Left ventricle myocardium superior (tissue), 1 donor: ENCODE measurements at places on chromosomes 13 and 19.
A peak's percentile ranks its signal among the peaks of the same experiment; 100 is the strongest.

DNA sequence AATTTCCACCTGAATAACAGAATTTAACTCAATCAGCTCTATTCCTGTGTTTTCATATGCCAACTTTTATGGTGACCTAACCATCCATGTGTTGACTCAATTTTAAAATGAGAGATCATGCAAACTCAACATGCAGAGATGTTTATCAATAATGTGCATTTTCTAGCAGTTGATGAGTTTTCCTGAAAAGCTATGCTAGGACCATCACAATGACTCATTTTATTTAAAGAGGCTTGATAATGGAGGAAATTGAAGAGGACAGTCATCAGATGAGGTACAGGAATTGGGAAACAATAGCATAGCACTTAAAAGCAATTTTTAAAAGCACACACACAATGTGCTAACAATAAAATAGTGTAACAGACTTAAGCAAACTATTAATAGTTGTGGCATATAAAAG is 127.1 kb downstream of the VWA8 start:
- DNase-seq = no peak

DNA sequence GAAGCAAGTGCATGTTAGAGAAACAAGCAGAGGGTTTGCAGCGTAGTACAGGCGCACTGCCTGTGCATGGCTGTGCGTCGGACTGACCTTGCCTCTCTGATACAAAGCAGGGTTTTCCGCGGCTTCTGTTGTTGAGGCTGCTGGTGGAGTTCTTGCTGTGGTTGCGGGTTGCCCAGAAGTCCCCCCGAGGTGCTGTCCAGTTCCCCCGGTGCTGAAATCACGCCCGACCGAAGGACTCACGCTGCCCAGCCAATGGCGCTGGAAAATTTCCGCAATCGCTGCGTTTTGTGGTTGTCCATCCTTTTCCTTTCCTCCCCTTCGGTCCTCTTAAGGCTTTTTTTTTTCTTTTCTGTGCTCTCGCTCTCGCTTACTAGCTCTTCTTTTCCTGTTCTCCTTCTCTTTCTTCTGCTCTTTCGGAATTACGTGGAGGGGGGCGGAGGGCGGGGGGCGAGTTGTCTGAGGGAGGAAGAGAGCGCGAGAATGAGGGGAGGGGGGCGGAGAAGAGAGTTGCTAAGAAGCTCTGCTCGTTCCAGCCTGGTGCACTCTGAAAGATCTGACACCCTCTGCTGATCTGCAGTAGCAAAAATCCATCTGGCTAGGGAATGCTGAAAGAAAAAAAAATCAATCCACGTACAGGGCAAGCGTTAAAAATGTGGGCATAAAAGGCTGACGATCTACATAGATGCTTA is at the start of gene SLITRK1:
SLITRK1 (minus strand) TSS at position 558 of the 689 bp plus-strand sequence. CDS start 967 bp downstream, outside the sequence.
- peak; percentile 41 for DNase-seq

DNA sequence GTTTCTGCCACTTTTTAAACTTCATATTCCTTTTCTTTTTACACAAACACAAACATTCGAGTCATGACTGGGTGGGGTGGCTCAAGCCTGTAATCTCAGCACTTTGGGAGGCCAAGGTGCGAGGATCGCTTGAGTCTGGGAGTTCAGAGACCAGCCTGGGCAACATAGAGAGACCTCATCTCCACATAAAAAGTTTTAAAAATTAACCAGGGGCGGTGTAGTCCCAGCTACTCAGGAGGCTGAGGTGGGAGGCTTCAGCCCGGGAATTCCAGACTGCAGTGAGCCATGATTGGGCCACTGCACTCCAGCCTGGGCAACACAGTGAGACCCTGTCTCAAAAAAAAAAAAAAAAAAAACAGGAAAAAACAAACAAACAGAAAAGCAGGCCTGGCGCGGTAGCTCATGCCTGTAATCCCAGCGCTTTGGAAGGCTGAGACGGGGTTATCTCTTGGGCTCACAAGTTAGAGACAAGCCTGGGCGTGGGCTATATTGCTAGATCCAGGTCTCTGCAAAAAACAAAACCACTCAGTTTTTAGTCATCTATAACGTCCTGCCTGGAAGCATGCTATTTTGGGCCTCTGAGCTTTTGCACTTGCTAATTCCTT is 583 bp upstream of the BAX start:
- no peak for DNase-seq

- no peak for DNase-seq
These were observed 20.6 kb downstream of the PPP1R37 start for GRCh38 chr19:45113628-45114027.

GRCh38 chr19:48498595-48499311 is 12.9 kb downstream of the LMTK3 start:
- no peak for DNase-seq

- peak; percentile 47 for DNase-seq
These were observed 1.5 kb downstream of the HS6ST3 start for GRCh38 chr13:96091164-96092117.

DNA sequence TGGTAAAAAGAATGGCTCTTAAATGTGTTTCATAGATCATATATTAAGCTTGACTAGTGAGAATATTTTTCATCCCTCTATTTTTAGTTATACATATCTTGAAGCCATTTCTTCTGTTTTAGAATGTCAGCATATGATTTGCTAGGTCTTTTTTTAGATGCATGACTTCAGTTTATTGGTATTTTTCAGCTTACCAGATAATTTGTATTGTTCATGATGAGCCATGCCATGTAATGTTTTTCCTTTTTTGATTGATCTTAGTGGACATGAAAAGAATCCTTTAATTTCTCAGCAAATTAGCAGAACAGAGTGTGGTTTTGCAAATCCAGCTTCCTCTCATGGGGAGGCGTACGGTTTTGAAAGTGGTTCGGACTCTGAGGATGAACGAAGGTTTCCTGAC is 168.5 kb downstream of the LMO7 start:
- DNase-seq = no peak

DNA sequence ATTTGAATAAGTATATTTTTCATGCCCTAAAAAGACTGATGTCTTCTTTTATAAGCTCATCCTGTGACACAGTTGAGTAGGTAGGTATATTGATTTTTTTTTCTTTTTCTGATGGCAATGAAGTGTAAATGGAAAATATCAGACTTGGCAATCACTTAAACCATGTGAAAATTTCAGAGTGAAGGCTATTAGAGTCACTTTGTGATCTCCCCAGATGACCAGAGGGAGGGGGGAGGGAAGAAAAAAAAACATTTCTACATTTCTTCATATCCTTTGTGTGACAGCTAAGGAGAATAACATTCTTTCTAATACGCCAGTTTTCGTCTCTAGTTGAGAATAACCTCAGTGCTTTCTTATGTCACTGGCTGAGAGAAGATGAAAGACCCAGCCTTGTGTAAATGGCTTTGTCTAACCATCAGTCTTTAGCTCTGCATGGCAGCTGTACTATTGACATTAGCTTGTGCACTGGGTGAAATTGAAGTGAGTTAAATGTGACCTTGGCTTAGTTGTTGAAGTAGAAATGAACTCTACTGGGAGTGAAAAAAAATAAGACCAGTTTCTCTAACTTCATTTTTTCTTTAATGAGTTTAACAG is 332.1 kb upstream of the DACH1 start:
- no peak for DNase-seq

GRCh38 chr19:45118106-45118505 is 25.1 kb downstream of the PPP1R37 start:
- no peak for DNase-seq

GRCh38 chr13:24450530-24450929 is 62.0 kb downstream of the PARP4 start:
- DNase-seq = peak; percentile 65

DNA sequence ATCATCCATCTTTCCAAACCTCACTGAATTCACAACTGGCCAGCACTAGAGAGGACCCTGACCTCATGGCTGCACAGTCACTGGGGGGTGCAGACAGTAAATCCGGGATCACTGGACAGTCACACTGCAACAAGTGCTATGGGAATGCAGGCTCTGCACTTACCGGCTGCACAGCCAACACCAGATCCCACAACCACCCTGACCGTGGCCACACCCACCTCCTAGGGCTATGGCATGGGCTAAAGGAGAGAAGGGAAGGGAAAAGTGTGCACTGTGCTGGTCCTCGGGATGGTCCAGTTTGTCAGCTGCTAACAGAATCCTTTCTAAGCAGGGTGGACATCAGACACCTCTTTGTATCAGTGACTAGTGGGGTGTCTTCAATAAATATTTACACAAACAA is 118.2 kb downstream of the MIPEP start:
- no peak for DNase-seq

DNA sequence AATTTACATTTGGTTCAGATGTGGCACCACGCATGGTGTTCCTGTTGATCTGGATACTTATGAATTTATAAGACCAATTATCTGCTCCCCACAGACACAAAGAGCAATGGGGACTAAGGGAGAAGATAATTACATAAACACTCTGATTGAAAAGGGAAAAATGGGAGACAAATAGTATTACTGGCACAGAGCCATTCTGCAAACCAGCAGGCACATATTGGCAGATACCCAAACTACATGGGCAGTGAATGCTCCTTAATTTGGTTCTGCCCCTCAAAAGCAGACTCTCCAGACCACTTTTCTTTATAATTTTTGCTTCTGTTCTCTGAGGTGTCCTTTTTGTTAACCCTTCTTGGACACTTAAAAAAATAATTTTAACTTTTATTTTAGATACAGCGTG is 1674.2 kb downstream of the PCDH9 start:
- no peak for DNase-seq

- no peak for DNase-seq
These were observed 25.4 kb upstream of the NANOS2 start for GRCh38 chr19:45939792-45940514.

- DNase-seq = no peak
These were observed 716.7 kb downstream of the DIAPH3 start for GRCh38 chr13:59447031-59447430.

DNA sequence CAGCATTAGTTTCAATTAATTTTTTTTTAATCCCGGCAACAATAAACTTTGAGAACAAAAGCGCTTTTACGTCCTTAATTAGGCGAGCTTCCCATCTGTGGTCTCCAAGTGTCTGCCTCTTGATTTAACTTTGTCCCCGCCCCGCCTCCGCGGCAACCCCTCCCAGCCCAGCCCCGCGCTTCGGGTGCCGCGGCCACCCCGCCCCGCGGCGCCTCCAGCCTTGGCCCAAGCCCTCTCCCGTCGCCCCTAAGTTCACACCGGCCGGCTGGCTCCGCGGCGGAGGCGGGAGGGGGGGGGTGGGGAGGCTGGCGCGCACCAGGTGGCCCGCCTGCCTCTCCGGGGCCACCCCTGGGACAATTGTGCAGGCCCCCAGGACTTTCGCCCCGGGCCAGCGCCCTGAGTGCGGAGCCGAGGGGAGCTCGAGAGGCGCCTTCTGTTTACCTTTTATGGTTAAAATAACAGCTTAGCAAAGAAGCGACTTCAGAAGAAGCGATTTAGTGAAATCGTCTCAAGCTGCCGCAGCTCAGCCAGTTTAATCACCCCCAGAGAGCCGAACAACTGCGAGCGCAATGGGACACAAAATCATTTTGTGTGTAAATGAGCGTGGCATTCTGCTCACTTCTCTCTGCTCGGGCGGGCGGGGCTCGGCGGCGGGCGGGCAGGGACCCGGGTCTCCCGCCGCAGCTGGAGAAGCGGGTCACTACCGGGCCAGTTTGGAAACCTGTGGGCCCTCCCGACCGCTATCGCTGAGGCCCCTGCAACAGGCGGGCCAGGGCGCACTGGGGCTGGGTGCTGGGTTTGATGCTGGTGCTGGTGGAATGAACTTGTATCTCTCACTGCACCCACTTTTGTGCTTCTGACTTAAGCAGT is 1.4 kb downstream of the KCTD15 start:
- peak; percentile 76 for DNase-seq

DNA sequence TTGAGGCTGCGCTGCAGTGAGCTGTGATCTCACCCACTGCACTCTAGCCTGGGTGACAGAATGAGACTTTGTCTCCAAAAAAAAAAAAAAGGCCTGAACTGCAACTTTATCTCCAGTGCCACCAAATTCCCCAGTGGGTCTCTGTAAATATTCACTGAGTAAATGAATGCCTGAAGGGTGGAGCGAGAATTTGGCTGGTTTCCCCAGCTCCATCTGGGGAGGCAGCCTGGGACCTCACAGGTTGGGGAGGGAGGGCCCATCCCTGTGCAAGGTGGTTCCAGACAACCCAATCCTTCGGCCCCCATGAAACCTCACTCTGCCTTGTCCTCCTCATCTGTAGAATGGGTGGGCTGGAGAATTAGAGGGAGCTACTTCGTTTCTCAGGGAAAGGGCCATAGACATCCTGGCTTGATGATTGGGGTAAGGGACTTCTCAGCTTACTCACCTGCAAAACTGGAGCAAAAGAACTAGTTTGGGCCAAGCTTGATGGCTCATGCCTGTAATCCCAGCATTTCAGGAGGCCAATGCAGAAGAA is 4.2 kb upstream of the PKN1 start:
- no peak for DNase-seq

- no peak for DNase-seq
These were observed 88.4 kb upstream of the KLF5 start for GRCh38 chr13:72970301-72970880.

- DNase-seq = no peak
These were observed 108.3 kb upstream of the FRY start for GRCh38 chr13:31923134-31923763.

DNA sequence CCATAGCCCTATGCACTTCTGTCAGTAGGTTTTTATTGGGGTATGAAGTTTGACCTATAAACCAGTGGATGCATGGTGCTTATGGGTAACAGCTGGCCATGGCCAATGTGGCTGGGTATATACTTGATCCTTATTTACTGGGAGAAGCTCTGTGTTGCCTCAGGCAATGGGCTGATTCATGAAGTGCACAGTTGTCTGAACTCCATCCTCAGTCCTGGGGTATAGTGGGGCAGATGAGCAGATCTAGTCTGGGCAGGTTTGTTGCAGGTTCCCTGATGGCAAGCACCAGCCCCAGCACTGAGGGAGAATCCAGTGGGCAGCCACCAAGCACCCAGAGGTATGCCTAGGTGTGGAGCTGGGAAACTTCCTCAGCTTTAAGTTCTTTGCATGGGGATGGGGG is 274.4 kb downstream of the TDRD3 start:
- no peak for DNase-seq

GRCh38 chr19:13054626-13055212 is 47.9 kb downstream of the LYL1 start:
- no peak for DNase-seq

- peak; percentile 77 for DNase-seq
These were observed 18.8 kb downstream of the CYTH2 start for GRCh38 chr19:48487948-48488347.

DNA sequence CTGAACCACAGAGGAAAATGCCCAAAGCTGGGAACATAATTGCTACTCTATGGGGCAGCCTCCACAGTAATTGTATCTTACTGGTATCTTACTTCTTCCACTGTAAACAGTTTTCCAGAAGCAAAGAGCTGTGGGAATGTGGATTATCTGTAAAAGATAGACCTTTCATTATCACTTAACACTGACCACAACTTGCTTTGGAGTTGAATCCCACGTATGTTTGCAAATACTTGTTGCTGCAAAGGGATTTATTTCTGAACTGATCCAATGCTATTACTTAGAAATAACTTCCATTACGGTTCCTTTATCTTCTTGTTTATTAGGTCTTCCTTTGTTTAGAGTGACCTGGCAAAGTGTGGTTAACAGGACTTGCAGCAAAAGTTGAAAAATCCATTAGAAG is 218.1 kb downstream of the KCTD12 start:
- DNase-seq = no peak

GRCh38 chr19:3365093-3365835 is 1.1 kb upstream of the NFIC start:
- DNase-seq = peak; percentile 69

GRCh38 chr19:49929121-49929610 is at the start of the genes ATF5 and NUP62:
Gene ATF5 (plus strand): TSS chr19:49929205. CDS start chr19:49930851, 1,646 bp downstream.
Gene NUP62 (minus strand): TSS chr19:49929504. CDS start chr19:49909807, 19,697 bp downstream.
- peak; percentile 95 for DNase-seq

GRCh38 chr19:12800923-12801465 is 606 bp downstream of the PRDX2 start:
- DNase-seq = no peak
